Lung microvascular endothelial cell (primary cell): ENCODE measurements at places on chromosomes 5 and 9.

GRCh38 chr5:105616599-105616998 is 2054.0 kb upstream of the NUDT12 start:
- no peak for DNase-seq

GRCh38 chr5:36712706-36713105 is 106.3 kb downstream of the SLC1A3 start:
- no peak for DNase-seq

DNA sequence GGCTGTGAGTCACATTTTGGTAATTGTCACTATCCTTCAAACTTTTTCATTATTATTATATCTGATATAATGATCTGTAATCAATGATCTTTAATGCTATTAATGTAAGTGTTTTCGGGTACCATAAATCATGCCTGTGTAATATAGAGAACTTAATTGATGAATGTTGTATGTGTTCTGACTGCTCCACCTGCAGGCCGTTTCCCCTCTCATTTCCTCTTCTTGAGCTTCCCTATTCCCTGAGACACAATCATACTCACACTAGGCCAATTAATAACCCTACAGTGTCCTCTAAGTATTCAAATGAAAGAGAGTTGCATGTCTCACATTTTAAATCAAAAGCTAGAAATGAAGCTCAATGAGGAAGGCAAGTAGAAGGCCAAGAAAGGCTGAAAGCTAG is 420.9 kb upstream of the SGCD start:
- DNase-seq: no peak

DNA sequence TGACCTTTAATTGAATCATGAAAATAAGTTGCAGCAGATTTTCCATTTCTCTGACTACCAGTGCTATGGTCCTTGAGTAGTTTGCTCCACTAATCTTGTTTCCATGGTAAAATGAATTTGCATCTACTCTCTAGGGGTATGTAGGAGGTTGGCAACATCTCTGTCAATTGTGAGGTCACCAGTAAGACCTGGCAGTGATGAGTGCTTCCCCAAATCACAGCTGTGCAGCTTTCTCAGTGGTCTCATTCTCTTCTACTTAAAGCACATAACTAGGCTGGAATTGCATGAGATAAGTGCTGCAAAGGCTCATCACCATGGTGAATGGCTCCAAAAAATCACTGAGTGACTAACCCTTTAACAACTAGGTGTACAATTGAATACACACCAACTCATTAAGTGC is 36.3 kb downstream of the ADAMTS19 start:
- DNase-seq: no peak

DNA sequence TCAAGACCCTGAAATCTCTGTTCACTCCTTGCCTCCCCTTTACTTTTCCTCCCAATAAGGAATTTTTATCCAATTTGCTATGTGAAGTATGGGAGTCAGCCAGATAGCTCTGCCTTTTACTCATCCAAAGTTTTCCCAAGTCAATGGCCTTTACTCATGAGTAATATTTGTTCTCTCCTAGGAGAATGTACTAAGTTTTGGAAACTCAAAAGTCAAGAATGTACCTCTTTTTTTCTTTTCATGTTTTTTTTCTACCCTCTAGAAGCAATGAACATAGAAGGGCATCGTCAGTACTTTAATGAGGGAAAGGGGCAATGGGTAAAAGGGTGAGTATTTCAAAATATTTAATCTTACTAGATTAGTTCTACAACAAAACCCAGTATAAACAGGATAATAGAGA is 140.2 kb upstream of the SGCD start:
- DNase-seq: no peak

DNA sequence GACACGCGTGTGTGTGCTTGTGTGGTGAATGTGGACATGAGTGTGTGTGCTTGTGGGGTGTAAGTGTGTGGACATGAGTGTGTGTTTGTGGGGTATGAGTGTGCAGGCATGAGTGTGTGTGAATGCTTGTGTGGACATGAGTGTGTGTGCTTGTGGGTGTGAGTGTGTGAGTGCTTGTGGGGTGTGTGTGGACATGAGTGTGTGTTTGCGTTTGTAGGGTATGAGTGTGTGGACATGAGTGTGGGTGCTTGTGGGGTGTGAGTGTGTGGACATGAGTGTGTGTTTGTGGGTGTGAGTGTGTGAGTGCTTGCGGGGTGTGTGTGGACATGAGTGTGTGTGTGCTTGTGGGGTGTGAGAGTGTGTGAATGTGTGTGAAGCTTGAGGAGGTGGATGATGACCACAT is 29.8 kb upstream of the TIFAB start:
- no peak for DNase-seq

GRCh38 chr5:143262393-143263174 is 140.9 kb downstream of the NR3C1 start:
- DNase-seq: peak; percentile 65

- no peak for DNase-seq
Observed at GRCh38 chr5:92455011-92455410, 1071.9 kb upstream of the ARRDC3 start.

GRCh38 chr9:27750566-27750965 is 177.3 kb upstream of the C9orf72 start:
- no peak for DNase-seq

DNA sequence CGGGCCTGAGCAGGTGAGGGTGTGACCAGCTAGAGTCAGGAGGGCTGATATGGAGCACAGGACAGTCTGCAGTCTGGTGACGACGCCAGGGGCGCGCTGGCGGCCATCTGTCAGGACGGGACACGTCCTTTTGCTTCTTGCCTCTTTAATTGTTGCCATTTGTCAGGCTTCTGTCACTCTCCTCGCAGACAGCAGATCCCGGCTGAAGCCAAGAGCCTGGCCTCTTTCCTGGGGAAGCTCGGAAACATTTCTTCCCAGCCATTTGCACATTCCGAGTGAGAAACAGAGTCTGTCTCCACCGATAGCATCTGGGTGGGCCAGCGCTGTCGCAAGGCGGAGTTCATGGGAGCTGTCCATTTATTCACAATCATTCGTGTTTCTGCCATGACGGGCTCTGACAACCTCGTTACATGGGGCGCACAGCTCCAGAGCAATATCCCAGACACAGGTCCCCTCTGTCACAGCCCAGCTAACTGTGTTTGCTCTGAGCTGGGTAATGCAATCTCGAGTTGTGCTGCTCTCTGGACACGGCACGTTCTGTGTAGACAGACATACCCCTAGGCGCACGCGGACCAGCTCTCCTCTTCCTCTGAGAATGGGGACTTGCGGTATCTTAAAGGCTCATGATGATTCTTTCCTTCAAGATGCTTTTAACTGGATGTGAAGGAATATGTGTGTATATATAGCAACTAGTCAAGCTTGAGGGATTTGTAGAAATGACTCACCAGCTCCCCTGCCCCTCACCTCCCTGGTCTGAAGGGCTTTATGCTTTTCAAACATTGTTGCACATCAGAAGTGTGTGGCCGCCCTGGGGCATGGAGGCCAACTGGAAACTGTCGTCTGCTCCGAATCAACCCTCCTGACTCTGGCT is 105.3 kb upstream of the FCN2 start:
- DNase-seq: no peak

GRCh38 chr5:18036531-18036930 is 402.3 kb downstream of the TAF11L14 start:
- DNase-seq: no peak

DNA sequence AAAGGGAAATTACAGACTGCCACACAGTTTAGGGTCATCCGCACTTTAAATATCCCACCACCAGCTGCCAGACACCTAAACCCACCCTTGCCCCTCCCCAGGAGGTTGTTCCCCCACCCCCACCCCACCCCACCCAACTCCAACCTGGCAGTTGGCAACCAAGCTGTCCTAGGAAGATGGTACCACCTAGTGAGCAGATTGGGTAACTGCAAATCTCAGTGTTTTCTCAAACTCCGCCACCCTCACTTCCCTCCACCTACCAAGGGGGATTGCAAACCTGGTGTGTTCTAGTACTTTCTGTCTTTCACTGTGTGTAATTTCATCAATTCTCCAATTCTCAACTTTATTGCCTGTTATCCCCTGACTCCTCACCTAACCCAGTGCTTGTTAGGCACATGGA is 323.8 kb upstream of the IRX2 start:
- no peak for DNase-seq

- peak; percentile 81 for DNase-seq
Observed at GRCh38 chr5:169302491-169303118, 1.7 kb upstream of the SLIT3 start.

- DNase-seq: no peak
Observed at GRCh38 chr9:33042473-33042872, 17.4 kb downstream of the DNAJA1 start.

DNA sequence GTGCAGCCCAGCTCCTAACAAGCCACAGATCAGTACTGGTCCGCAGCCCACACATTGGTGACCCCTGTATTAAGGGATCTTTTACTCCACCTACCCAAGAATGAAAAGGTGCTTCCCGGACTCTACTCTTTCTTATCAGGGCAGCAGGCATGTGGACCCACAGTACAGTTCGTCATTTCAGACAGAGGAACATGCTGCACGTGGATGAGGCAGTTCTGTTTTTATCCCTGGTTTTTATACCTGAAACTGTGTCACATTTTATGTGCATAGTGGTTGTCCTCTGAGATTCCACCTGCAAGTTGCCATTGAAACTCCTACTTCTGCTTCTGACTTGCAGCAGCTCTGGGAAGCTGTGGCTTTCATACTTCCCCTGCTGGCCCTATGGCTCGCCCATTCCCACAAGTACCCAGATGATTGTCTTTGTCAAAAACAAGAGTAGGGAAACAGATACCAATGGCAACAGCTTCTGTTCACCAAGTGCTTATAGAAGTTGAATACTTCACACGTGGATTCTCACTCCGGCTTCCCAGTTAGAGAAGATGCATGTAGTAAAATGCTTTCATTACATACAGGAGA is 208.0 kb downstream of the TRIO start:
- DNase-seq: no peak

DNA sequence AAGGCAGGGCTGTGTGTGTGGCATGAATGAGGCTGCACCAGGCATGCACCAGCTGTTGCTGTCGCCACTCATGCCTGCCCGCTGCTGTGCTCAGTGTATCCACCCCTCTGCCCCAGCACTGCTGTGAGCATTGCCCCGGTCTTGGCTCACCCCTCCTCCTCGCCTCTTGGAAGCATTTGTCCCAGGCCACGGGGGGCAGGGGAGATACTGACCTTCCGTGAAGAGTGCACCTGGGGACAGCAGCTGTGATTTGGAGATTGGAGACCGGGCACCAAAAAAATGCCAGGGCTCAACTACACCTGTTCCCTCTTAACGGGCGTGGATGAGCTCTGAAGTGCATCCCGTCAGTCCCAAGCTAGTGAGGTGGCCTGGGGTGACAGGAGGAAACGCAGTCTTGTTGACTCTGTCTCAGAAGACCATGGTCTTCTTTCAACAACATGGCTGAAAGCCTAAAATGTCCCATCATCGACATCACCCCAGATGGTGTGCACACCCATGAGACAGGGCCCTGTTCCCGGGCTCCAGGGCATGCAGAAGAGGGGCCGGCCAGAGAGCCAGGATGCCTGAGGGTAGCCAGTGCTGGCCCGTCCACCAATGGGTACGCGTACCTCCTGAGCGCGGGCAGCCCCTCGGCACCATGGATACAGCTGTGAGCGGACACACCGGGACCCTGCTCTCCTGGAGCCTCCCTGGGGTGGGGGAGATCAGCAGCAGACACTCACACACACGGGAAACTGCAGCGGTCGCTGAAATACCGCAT is 115.8 kb downstream of the COL5A1 start:
- no peak for DNase-seq

DNA sequence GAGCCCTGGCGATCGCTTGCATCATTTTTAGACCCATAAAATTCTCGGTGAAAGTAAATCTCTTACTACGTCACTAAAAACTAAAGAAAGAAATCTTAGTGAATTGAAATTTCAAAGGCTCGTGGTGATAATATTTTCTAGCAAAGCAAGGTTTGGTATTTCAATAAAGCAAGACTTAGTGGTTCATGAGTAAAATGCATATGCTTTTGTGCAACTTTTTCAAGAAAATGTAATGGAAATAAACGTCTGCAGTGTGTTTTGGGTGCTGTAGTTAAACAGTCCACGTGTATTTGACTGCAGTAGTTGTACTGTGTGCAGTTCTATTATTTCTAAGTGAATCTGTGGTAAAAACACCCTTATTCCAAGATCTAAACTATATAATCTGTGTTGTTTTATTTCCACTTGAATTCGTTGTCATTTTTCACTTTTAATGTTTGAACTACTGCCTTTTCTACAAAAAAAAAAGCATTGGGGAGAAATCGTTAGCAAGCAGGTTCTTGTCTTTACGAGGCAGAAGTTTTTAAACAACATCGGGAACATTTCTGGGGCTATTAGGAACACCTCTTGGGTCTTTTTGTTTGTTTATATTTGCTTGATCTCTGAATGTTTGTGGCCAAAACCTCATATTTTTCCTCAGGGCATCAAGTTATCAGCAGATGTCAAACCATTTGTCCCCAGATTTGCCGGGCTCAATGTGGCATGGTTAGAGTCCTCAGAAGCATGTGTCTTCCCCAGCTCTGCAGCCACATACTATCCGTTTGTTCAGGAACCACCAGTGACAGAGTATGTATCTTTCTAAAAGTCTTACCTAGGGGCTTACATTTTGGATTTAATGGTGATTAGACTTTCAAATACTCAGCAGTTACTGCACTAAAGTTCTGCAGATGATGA is 960 bp downstream of the SECISBP2 start:
- peak; percentile 5 for DNase-seq

DNA sequence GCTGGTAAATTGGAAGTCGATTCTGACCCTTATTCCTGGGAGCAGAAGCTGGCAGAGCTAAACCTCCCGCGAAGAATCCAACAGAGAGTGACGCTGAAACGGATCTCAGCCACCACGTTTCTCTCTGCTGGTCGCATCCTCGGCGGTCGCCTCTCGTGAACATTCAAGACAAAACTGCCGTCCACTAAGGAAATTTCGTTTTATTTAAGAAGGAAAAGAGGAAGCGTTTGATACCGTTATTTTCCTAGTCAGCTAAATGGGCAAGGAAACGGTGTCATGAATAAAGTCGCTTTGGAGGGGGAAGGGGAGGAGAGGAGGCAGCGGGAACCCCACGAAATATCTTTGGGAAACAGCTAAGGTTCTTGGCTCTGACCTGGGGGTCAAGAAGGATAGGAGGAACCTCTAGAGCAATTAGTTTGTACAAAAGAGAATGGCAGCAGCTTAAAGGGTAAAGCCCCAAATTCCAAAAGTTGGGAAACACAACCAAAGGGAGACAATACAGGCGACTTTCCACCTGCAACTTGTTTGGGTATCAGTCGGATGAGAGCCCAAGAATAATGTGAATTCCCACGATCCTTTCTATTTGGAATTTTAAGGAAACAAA is 1.9 kb downstream of the FOXB2 start:
- DNase-seq: no peak

GRCh38 chr9:98010445-98010844 is 27.3 kb downstream of the ANP32B start:
- DNase-seq: peak; percentile 50

GRCh38 chr5:154485850-154486426 is 7.9 kb upstream of the HAND1 start:
- no peak for DNase-seq

DNA sequence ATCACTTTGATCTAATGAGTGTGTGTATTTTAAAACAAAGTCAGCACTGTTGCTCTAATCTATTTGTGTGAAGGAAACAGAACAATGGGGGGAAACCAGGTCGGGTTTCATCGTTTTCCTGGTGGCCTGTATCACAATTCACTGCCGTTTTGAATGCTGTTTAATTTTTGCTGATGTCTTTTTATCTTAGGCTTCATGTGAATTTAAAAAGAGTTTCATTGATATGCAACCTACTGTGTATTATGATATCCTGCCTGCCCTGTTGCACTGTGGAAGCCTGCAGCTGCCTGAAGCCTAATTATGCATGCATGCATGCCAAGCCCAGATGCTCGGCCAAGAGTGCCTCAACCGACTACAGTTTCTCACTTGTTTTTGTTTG is 307.5 kb downstream of the ZNF608 start:
- peak; percentile 8 for DNase-seq
